Fibroblast of skin of back (primary cell): ENCODE measurements at places on chromosomes 7 and 10.
A peak's percentile ranks its signal among the peaks of the same experiment; 100 is the strongest.

DNA sequence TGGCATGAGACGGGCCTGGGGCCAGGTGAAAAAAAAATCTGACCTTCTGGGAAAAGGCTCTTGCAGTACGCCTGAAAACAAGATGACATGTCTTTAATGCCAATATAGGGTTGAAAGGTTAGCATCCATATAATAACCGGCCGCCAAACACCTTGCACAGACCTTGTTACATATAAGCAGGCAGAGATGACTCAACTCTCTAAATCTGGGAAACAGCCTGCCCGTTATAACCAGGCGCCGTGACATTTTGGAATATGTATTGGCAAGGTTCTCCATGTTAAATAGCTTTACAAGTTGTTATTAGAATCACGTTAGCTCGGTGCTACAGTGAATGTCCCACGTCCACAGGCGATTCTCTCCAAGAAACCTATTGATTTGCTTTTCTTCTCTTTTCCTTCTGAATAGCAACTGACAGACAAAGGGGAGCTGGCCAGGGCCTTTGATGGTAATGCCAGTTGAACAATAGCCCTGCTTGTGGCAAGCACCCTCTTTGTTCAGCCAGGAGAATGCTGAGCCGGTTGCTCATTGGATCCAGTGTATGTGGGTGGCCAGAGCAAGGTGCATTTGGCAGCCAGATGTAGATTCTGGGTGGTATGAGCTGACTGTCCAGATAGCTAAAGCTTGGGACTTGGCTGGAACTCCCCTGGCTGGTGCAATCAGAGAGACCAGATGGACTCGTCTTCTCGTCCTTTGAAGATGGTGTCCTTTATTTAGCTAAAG lies 80.1 kb upstream of the AUTS2 start:
- no peak for DNase-seq

DNA sequence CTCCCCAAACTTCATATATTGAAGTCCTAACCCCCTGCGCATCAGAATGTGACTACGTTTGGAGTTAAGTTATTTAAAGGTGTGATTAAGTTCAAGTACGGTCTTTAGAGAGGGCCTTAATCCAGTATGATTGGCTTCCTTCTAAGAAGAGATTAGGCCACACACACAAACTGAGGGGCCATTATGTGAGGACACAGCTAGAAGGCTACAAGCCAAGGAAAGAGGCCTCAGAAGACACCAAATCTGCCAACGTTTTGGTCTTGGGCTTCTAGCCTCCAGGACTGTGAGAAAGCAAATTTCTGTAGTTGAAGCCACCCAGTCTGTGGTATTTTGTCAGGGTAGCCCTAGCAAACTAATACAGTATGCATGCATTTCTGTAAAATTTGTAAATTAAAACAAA lies 41.7 kb downstream of the REEP3 start:
- no peak for DNase-seq

DNA sequence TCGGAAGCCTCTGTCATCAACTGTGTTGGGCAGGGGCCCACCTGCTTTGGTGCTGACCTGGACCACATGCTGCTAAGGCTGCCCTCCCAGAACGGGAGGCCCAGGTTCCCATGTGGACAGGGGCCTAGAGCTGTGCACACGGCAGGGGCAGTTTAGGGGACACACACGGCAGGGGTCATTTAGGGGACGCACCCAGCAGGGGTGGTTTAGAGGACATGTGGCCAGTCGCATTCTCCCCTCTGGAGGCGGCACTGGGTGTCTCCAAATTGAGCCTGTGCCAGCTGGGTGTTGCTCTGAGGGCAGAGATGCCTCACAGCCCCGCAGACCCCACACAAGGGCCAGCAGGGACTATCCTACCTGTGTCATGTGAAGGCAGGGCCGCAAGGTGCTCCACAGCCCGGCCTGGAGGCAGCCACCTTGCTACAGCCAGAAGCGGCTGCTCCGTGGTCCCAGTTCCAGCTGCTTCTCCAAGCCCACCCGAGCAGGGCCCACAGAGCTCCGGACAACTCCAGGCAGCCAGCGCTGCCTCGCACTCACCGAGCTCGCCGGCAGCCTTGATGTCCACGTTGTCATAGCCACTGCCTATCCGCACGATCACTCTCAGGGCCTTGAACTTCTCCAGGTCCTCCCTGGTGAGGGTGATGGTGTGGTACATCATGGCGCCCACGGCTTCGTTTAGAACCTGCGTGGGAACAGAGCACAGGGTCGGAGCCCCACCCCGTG lies 60.7 kb downstream of the ZRANB1 start:
- DNase-seq, result no peak

GRCh38 chr7:53111031-53111430 lies 75.6 kb downstream of the POM121L12 start:
- DNase-seq, result no peak

- no peak for DNase-seq
Measured at GRCh38 chr10:110045772-110046171, 38.0 kb downstream of the ADD3 start.

GRCh38 chr7:45644237-45644636 lies 70.1 kb downstream of the ADCY1 start:
- no peak for DNase-seq

DNA sequence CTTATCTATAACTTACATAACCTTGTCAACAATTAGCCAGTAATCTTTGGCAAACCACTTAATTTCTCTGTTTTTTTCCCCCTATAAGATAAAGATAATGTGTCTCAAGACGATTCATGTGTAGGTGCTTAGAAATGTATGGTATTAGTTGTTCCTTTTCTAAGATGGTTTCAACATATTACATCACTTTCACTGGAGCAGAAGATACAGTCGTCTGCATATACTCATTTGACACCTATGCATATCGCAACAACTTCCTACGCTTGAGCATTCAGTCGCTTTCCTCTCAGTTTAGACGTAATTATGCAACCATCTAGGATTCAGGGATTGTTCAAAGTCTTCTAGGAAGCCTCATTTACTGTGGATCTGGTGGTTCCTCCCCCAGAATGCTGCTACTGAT lies 396.7 kb downstream of the PHTF2 start:
- no peak for DNase-seq

GRCh38 chr7:51250512-51250911 lies 66.1 kb downstream of the COBL start:
- no peak for DNase-seq

- no peak for DNase-seq
Measured at GRCh38 chr7:1920881-1921280, 250.8 kb downstream of the ELFN1 start.

- peak; percentile 73 for DNase-seq
Measured at GRCh38 chr7:50418086-50418515, 32.0 kb downstream of the FIGNL1 start.

DNA sequence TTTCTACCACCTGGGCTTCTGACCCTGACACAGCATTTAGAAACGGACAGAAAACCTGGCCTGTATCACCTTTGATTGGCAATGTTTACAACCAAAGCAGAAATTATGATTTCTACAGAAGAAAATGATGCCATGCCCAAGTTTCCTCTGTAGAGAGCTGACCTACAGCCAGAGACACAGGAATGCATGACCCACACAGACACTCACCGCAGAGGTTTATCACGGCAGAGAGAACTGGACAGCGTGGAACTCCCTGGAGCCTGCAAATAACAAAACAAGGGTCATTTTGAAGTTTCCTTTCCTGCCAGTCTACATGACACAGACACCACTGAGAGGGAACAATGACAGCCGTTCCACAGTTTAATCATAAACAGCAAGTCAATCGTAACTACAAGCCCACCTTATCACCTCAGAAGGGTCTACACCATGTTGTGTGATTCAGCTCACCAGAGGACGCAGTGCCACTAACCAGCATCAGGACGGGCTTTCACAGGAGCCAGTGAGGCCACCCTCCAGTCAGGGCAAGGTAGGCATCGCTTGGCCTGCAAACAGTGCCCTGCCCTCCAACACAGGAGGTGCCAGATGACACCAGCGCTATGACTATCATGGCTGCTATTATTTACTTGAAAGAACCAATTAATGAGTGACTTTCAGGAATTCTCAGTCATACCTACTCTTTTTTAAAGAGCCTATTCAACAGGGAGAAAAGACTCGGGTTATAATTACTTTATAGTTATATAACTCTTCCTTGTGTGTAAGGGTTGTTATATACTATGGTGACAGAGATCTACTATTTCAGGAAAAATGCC lies 139.9 kb downstream of the TNS3 start:
- DNase-seq, result no peak

DNA sequence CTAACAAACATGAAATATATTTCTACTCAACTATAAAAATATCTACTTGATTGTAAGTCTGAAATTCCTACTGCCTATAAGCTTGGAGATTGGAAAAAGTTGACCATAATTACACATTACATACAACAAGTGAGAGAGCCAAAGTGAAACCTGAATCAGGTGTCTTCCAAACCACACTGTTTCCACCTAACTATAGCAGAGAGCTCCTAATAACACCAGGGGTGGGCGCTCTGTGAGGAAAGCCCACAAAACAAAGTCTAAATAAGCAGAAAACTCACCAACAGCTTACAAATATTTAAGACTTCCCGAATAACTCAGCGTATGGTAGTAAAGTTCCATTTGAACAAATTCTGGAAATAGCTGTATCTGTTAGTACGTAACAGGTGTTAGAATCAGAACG lies 119.9 kb downstream of the GPR37 start:
- DNase-seq, result no peak

DNA sequence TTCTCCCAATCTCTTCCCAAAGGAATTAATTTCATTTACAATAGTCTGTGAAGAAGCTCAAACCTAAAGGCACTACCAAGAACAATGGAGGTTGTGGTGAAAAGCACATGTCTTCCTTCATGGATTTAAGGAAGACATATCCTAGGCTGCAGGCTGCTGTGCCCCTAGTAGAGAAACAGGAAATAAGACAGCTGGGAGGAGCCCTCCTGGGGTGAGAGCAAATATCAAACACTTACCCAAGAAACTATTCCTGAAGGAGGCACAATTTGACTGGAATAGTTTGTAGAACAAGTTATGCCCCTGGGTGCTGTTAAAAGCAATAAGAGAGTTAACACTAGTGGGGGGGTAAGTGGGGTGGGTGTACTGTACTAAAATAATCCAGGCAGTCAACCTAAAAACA lies 30.1 kb downstream of the PDZD8 start:
- DNase-seq, result peak; percentile 54

- no peak for DNase-seq
Measured at GRCh38 chr7:158264881-158265742, 322.5 kb downstream of the PTPRN2 start.

- DNase-seq, result no peak
Measured at GRCh38 chr10:71573562-71574518, 145.7 kb downstream of the C10orf105 start.

GRCh38 chr10:92593619-92594588 lies 974 bp downstream of the KIF11 start:
- DNase-seq, result no peak

GRCh38 chr10:107914450-107915214 lies 750.1 kb upstream of the SORCS1 start:
- DNase-seq, result peak; percentile 2

DNA sequence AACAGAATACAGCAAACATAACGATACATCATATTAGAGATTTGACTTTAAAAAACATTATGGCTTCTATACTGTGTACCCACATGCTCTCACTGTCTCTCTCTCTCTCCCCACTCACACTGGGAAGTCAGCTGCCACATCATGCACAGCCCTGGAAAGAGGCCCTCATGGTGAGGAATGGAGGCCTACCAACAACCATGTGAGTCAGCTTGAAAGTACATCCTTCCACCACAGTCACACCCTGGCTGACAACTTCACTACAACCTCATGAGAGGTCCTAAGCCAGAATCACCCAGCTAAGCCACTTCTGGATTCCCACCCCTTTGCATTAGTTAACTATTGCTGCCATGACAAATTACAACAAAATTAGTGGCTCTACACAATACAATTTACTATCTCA lies 23.3 kb upstream of the GPR22 start:
- peak; percentile 61 for DNase-seq

DNA sequence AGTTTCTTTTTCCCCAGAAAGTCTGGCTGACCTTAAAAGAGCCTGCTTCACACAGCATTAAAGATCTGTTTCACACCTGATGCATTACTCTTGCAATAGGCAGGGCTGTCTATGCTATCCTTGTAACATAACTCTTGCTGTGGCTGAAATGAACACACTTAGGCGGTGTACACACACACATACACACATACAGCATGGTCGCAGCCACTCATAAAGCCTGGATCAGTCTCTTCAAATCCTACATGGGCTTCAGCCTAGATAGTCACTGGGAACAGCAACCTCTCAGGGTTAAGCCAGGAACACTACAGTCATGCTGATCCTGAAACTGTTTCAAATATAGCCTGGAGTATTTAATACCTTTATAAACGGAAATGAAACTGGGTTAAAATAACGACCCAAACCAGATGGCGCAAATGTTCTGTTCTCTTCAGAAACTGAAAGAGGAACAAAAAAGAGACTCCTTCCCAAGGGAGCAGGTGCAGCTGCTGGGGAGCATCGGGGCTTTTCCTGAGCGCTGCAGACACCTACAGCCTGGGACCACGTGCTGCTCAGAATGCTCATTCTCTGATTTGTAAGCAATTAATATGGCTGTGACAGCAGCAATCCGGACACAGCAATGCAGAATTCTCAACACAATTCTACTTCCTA lies 61.0 kb upstream of the SFMBT2 start:
- no peak for DNase-seq

DNA sequence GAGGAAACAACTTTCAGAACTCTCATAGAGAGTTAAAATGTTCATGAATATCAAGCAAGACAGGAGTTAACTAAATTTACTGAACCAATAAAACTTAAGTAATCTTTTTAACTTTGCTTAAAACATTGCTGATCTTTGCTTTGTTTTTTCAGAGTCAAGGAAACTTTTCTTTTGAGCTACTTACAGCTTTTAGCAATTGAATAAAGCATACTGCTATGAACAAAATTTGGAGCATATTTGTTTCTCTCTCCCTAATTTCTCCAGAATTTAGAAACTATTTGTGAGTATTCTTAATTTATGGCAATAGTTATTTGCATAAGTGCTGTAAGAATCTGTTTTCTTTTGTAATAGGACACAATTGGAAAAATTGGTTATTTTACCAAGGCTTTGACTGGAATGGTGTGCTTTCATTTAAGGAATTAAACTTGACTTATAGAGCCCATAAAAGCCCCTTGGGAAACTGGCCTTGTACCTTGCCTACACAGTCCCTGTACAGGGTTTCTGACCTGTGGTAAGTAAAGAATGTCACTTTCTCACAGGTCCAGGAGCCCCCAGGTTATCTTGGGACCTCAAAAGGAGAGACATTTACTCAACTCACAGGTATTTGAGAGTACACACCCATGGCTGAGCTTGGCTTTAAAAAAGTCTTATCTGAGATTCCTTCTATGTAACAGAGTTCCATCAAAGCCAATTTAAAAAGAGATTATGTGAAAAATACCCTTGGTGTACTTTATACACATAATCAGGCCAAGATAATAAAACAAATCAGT lies 23.3 kb upstream of the KIAA1549 start:
- DNase-seq, result no peak

GRCh38 chr10:84337199-84337598 lies 8.8 kb downstream of the CCSER2 start:
- DNase-seq, result no peak

GRCh38 chr7:44617225-44617890 lies 10.9 kb downstream of the OGDH start:
- peak; percentile 57 for DNase-seq

DNA sequence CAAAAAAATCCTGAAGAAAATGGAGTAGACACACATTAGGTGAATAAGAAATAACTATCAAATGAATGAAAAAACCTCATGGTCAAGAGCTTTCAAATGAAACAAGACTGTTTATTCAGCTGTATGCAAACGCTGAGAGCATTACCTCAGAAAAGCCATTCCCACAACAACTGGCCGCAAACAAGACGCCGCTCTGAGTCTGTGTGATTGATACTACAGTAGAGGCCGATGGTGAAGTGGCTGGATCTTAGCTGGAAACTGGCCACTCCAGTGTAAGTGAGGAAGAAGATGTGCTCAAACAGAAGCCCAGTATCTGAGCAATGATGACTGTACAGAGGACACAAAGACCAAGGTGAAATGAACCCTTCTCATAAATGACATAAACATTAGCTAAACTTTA lies 252.4 kb upstream of the GHITM start:
- no peak for DNase-seq
